ENCODE measurements at places on chromosomes 16 and 17. TPM values are rescaled to one million over a fixed set of nuclear protein-coding genes. Genes with fewer than 3 reads are reported as not detected.

- DNase-seq = no peak
Observed at GRCh38 chr16:918741-919657, 51.8 kb downstream of the LMF1 start.

DNA sequence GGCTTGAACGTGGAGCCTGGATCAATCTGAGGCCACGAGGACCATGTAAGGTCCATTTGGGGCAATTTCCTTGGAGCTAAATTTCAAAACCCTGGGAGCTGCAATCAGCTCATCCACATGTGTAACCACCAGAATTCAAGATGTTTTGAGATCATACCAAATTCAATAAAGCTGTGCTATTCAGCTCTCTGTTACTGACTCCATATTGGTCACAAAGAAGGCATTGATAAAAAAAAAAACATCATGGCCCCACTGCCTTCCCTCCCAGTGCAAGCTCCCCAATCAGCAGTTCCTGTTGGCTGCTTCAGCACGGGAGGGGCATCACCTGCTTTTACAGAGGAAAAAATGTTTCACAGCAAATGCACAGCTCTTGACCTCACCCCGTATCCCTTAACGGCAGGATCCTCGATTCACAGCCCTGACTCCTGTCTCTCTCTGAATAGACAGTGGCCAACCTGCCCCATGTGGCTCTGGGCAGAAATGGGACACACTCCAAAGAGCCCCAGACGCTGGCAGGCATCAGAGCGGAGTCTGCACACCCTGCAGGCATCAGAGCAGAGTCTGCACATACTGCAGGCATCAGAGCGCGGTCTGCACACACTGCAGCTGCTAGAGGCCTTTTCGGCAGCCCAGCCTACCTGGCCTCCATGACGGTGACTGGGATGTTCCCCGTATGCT lies 37.1 kb downstream of the FANCA start:
- no peak for DNase-seq

Gene NKD1
- total RNA-seq = 4.0 TPM

Gene C17orf113
- 1.6 TPM for total RNA-seq

- DNase-seq = no peak
Observed at GRCh38 chr17:60077672-60078519, 825 bp downstream of the HEATR6 start.

Gene ABCC6
- total RNA-seq = 76.1 TPM

GRCh38 chr17:47686664-47687327 lies 7.2 kb upstream of the TBKBP1 start:
- no peak for DNase-seq

Data from Peyer's patch (tissue), 4 donors.